ENCODE measurements at places on chromosomes 3 and 15.

- no peak for DNase-seq
Observed at GRCh38 chr3:132347811-132348210, 30.6 kb downstream of the ACP3 start.

DNA sequence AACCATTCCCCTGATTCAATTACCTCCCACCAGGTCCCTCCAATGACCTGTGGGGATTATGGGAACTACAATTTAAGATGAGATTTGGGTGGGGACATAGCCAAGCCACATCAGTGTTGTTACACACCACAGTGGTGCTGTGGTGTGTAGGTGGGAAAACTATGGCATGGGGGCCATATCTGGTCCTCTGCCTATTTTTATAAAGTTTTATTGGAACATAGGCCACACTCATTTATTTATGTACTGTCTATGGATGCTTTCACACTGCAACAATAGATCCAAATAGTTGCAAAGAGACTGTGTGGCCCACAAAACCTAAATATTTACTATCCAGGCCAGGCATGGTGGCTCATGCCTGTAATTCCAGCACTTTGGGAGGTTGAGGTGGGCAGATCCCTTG is 46.4 kb downstream of the FLNB start:
- DNase-seq: no peak

DNA sequence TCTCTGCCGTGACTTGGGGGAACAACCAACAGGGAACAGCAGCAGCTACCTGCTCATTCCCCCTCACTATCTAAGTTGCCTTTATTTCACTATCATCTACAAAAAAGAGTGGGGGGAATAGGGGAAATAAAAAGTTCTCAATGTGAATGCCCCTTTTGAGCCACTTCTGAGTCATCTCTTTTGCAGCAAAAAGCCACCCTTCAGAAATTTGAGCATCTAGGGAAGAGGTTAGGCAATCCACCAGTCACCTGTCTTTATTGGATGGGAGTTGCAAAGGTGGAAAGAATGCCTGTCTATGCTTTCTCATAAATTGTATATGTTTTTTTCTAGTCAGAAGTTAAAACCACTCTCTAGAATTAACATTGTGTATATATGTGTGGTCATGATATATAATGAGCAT is 41.1 kb downstream of the GPD1L start:
- DNase-seq: no peak

DNA sequence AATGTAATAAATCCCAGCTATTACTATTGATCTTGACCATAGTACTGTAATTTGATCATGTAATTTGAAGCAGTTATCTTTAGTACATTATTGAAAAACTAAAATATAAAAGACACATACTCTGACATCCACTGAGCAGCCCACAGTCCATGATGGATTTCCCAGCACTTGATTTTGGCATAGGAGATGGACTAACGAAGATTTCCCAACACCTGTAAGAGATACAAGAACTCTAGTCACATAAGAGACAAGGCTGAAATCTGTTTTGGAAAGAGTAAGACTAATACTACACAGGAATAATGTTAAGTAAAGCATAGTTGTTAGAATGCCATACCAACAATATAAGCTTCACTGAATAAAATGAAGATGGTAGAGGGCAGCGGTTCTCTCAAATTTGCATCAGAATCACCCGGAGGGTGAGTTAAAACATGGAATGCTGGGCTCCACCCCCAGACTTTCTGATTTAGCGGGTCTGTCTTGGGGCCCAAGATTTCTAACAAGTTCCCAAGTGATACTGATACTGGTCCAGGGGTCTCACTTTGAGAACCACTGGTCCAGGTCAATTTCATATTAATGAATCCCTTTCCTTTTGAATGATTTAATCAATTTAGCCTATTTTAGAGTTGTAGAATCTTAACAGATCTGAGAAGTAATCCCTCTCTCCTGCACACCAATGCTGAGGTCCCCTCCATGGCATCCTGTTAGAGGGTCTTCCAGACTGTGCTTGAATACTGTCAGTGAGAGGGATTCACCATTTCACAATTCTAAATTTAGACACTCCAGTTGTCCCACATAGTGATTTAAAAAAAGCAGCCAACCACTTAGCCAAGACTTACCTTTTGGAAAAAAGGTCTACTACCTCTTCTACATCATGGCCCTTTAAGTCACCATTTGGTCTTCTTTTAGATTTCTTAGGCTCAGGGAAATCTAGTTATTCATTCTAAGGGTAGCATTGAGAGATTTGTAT is 11.5 kb downstream of the RABL3 start:
- no peak for DNase-seq

- no peak for DNase-seq
Observed at GRCh38 chr3:58041182-58041825, 33.1 kb downstream of the FLNB start.

GRCh38 chr15:99522288-99522687 is 43.5 kb upstream of the MEF2A start:
- DNase-seq: no peak

DNA sequence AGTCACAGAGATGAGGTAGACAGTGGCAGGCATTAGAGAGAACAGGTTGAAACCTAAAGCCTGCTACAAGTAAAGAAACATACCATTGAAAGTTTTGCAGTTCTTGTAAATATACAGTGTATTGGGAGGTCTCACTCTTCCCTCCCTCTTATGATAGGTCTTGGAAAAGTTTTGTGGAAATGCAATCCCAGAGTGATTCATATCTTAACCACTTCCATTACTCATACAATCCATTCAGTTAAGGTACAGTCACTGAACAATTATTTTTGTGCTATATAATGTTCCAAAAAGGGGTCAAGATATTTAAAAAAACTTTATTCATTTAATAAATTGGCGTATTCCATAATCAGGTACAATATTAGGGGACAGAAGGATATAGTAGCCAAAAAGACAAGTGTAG is 737.7 kb upstream of the ALCAM start:
- DNase-seq: no peak

GRCh38 chr3:165459924-165460835 is 264.0 kb upstream of the SLITRK3 start:
- no peak for DNase-seq

- no peak for DNase-seq
Observed at GRCh38 chr3:61520966-61521628, 40.3 kb upstream of the PTPRG start.

DNA sequence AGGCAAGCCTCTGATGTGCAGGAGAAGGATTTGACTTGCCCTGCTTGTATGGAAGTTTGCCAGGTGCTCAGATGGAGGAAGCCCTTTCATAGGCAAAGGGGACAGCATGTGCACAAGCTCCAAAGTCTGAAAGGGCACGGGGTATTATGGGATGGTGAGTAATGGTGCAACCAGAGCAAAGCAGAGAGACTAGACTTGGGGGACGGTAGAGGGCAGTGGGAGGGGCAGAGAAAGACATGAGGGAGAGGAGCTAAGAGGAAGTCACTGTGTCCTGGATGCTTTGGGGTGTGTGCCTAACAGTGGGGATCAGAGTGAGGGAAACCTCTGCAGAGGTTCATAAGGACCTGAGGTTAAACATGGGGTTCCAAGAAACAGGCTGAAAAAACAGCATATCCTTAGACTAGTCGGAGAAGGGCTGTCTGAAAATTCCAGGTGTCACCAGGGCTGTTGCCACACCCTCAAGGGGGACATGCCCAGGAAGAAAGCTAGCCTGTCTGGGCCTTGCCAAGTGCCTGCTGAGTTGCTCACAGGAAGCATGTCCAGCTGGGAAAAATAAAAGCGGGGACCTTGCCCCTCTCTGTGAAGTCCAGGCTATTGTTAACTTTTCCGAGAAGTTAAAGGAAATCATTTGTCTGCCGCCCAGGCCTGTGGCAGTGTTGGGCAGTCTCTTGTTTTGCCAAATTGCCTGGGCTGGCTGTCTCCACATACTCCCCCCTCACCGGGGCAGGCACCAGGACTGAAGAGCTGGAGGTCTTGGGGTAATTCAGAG is 47.1 kb downstream of the HRH1 start:
- DNase-seq: no peak

- DNase-seq: peak; percentile 6
Observed at GRCh38 chr3:13879946-13880810, at the start of gene WNT7A. WNT7A (minus strand) TSS chr3:13880071; CDS start chr3:13879816, 255 bp downstream.

- DNase-seq: no peak
Observed at GRCh38 chr15:66236806-66237375, 16.7 kb downstream of the MEGF11 start.

GRCh38 chr3:196995646-196996355 is 27.2 kb upstream of the PIGZ start:
- DNase-seq: peak; percentile 72

DNA sequence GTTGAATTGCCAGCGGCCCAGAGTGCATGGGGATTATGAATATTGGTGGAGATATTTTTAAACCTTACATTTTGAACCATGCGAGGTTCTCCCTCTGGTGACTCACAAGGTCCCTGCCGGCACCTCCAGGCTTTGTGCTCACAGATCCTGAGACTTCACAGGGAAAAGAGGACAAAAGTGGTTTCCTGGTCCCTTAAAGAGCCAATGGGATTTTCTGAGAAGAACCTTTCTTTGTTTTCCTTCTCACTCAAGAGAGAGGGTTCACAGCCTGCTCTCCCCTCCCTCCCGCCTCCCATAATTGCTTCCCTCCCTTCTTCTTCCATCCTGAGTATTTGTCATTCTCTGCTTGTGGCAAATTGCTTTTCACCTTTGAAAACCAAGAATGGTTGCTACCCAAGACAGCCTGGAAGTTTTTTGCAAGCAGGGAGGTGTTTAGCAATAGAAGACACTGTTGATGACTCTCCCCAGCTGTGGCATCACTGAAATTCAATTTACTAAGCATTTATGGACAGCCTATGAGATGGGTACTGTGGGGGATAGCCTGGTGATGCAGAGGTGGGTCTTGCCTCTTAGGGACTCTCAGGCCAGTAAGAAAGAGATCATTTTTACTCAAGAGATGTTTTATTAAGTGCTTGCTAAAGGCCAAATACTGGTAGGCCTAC is 76.6 kb downstream of the CPN2 start:
- no peak for DNase-seq

- DNase-seq: no peak
Observed at GRCh38 chr3:117201901-117202774, 492.6 kb downstream of the TUSC7 start.

- DNase-seq: no peak
Observed at GRCh38 chr3:155435821-155436220, 142.3 kb upstream of the STRIT1 start.

- peak; percentile 6 for DNase-seq
Observed at GRCh38 chr3:8555725-8556472, 54.3 kb downstream of the LMCD1 start.

- DNase-seq: no peak
Observed at GRCh38 chr3:72128921-72129320, 344.0 kb upstream of the PROK2 start.

GRCh38 chr3:133999891-134000685 is 29.6 kb downstream of the SLCO2A1 start:
- DNase-seq: no peak

- no peak for DNase-seq
Observed at GRCh38 chr3:86416334-86416733, 574.6 kb downstream of the VGLL3 start.

DNA sequence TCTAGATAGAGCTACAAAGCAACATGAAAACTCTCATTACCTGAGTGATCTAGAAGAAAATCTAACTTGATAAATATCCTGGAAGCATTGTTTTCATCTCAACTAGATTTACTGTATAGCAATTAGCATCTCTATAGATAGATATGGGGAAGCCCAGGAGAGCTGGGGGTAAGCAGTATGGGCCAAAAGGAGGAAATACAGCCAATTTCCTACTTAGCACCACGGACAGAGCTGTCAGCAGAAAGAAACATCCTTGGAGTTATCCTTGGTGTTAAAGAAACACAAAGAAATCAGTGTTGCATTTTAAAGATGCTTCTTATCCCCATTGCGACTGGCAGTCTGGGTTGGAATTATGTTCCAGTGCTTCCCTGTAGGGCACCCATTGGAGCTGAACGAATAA is 126.2 kb downstream of the TIGIT start:
- no peak for DNase-seq

DNA sequence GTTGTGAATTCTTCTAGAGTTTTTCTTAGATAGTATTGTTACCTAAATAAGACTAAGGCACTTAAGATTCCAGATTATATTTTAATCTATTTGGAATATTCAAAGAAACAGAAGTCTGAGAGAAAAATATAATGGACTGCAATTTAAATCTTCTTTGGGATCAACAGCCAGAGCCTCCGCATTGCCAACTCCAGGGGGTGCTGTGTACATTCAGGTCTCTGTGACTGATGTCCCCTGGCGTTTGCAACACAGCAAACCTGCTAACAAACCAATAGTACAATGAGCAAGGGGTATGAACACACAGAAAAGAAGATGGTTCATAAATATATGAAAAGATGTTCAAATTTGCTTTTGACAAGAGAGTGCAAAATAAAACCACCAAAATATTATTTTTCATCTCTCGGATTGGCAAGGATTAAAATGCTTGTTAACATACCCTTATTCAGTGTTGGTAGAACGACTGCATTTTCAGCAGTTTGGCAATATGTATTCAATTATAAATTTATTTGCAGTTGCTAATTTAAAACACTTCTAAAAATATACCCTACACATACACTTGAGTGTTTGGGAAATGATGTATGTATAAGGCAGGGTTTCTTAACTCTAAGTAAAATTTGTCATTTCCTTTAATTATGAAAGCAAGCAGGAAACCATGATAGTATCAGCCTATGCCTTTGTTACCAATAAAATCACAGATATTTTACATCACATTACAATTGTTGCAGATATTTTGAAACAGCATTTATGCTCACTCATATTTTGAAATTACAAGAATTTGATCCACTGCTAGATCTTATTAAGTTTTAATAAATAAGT is 16.1 kb upstream of the TM4SF1 start:
- peak; percentile 28 for DNase-seq

GRCh38 chr3:104396974-104397669 is 969.6 kb upstream of the ALCAM start:
- DNase-seq: no peak

DNA sequence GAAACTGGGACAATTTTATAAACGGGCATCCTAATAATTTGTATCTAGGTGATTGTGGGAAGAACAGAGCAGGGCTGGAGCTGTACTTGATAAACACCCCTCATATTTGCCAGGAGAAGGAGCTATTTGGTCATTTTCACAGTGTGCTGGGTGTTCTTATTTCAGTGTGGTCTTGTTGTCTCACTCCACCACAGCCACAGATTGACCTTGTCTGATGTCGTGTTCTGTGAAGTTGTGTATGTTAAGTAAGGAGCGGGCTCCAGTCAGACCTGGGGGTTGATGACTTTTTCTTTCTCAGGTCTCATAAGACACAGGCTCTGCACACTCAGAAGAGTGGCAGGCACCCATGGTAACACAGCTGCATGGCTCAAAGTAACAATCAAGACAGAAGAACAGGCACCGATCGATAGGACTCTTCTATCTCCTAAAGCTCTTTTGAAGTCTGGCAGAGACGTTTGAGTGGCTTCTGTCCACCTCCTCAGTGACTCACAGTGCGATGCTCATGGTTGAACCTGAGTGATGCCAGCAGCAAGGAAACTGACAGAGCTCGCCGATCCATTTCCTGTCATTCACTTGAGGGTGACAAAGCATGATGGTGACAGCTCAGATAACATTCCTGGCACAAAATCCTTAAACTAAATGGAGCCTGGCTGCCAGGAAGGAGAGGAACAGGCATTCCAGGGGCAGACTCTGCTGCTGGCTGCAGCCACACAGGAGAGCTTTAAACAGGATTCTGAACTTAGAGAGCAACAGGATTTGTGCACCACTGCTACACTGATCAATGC is 20.8 kb downstream of the DPH3 start:
- no peak for DNase-seq

- DNase-seq: no peak
Observed at GRCh38 chr3:40741729-40742128, 217.0 kb downstream of the ZNF621 start.

- DNase-seq: no peak
Observed at GRCh38 chr3:48241796-48242455, 1.0 kb downstream of the ZNF589 start.

Data from NCI-H1694 treated with DMSO at 0.1 percent for 48 hours (cell line).